ENCODE measurements at places on chromosomes 7 and 10.

GRCh38 chr10:86348321-86349210, 18.0 kb downstream of the GRID1 start:
- no peak for DNase-seq

DNA sequence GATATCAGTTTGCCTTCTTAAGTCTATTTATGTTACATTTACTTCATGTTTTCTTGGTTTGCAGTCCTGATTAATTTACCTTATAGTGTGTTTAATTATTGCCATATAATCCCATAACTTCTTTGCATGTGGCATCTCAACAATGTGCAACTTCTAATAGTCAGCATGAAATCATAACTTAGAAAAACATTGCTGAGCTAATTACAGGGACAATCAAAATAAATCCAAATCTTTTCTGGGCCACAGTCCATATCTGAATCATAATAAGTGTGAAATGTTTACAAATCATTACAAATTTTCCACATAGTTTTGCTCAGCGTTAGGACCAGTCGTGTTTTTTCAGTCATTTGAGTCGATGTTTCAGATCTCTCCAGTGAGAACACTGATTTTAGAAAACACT, 29.1 kb upstream of the CABCOCO1 start:
- DNase-seq: no peak

DNA sequence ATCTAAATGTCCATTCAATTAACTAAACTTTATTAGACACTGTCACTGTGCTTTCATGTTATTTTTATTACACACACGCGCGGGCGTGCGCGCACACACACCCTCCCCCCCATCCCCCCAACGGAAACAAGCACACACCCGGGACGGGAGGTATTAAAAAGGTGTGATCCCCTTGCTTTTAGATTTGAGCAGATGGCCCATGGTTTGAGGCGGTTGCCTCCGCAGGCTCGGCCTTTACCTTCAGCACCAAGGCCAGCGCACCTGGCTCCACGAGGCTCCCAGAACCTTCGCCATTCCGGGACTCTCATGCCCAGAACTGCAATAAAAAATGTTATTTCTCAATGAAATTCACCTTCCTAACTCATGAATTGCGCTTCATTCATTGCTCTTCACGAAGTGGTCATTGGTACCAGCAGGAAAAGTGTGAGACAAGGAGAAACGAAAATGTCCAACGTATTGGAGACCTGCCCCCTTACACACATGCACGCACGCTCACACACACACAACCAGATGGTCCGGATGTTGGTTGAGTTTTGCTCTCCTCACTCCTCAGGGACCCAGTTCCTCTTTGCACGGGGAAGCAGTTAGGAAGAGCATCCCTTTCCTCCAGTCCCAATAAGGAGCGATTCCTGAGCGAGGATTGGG, 20.8 kb upstream of the PTF1A start:
- no peak for DNase-seq

DNA sequence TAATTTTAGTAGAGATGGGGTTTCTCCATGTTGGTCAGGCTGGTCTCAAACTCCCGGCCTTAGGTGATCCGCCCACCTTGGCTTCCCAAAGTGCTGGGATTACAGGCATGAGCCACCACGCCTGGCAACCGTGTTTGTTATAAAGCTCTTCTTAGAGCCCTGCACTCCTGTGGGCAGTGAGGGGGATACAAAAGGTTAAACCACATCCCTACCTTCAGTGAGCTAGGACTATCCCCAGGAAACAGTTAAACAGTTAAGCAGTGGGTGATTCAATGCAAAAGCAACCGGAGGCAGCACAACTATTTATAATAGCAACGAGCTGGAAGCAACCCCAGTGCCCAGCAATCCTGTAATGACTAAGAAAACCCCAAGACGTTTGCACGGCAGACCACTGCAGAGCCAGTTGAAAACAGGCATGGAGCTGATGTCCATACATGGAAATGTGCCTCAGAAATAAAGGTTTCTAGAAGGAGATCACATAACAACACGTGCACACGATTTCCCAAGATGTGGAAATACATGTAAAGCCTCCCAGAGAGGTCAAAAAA, 107.2 kb upstream of the LYZL2 start:
- DNase-seq: no peak

DNA sequence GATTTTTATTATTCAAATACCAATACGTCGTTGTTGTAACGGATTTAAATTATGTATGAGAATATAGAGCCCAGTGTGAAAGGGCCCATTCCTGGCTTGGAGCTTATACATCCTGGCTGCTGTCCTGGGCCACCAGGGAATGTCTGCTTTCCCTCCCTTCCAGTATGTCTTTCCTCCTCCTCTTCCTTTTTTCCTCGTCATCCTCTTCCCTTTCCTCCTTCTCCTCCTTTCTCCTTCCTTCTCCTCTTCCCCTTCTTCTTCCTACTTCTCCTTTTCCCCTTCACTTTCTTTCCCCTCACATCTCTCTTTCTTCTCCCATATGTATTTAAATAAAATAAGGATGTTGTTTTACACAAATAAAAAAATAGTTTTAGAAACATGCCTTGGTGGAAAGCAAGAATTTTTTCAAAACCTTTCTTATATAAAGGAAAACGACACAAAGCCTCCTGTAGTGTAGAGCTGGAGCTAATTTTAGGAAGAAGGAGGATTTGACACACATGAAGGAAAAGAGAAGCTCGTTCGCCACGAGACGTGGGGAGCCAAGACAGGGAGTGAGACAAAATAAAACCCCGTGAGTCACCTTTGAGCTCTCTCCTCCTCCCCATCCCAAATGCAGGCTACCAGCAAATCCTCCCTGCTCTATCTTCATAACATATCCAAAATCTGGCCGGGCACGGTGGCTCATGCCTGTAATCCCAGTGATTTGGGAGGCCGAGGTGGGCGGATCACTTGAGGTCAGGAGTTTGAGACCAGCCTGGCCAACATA, 301.1 kb upstream of the LYZL1 start:
- no peak for DNase-seq

- no peak for DNase-seq
Observed at GRCh38 chr10:19775296-19775695, 40.9 kb upstream of the PLXDC2 start.

- peak; percentile 60 for DNase-seq
Observed at GRCh38 chr7:5452937-5453540, 29.4 kb upstream of the TNRC18 start.

DNA sequence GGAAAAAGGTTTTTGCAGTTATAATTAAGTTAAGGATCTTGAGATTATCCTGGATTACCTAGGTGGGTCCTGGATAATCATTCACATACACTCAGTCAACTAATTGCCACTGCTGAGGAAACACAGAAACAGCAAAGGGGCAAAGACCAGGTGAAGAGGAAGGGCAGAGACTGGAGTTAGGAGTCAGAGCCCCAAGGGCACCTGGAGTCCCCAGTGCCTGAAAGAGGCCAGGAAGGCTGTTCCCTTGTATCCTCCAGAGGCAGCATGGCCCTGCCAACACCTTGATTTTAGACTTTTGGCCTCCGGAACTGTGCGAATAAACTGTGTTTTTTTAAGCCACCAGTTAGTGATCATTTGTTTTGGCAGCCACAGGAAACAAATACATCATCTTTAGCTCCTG, 24.6 kb downstream of the PRR15 start:
- no peak for DNase-seq

GRCh38 chr7:34211018-34211417, 305.7 kb downstream of the BMPER start:
- no peak for DNase-seq

- no peak for DNase-seq
Observed at GRCh38 chr10:117138838-117139580, 939 bp upstream of the VAX1 start.

DNA sequence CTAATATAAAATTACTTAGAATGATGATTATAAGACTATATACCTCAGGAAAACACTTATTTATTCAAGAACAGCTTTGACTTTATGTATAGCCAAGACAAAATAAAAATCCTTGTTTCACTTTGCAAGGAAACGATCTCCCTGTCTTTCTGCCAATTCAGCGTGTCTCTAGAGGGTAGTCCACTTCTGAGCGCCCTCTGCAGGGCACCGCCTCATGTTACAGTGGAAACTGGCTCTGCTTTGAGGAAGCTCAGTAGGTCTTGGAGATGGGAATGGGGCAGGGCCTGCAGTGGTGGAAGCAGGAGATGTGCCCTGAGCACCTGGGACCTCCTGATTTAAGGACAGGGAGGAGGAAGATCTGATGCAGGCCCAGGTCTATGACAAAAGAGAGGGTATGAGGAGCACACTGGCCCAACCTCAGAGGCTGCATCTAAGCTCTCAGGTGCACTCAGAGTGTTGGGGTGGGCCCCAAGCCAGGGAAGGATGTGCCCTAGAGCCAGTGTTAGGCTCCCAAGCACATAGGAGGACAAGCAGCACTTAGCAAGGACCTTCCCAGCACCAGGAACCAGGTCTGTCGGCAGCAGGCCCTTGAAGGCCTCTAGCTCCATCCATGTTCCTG, 481.0 kb downstream of the TNS3 start:
- DNase-seq: peak; percentile 46

- no peak for DNase-seq
Observed at GRCh38 chr7:151237244-151238189, 5.2 kb downstream of the CHPF2 start.

GRCh38 chr7:5500777-5501350, 77.2 kb upstream of the TNRC18 start:
- no peak for DNase-seq

GRCh38 chr7:139898483-139898882, 69.4 kb downstream of the TBXAS1 start:
- no peak for DNase-seq

DNA sequence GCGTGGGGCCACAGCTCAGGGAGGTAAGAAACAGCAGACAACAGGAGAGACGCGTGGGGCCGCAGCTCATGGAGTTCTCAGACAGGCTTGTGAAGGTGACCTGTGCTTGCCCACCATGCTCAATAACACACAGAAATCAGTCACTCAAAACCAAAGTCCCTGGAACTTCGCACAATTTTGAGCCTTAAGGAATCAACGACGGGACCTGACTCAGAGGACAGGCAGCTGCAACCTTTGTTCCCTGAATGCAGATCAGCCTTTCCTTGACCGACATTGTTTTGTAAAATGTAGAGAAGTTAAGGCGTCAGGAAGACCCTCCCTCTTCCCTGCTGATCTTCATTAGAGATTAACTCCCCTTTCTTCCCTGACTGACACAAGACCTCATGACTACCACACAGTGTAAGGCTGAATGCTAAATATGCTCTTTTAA, 8.5 kb upstream of the KNDC1 start:
- DNase-seq: no peak

GRCh38 chr7:95472581-95473161, 13.1 kb upstream of the ASB4 start:
- DNase-seq: no peak

GRCh38 chr10:113027574-113028455, 77.8 kb downstream of the TCF7L2 start:
- DNase-seq: no peak

DNA sequence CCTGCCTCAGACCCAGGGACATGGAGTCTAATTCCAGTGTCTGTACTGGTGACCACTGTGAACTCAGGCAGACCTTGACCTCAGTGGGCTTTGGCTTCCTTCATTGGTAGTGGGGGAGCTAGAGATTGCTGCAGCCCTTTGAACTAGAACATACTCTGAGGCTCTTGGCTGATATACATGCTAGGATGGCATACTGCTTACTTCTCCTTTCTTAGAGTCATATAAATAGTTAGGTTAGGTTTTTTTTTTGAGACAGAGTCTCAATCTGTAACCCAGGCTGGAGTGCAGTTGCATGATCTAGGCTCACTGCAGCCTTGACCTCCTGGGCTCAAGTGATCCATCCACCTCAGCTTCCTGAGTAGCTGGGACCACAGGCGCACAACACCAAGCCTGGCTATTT, 49.7 kb downstream of the TMEM178B start:
- no peak for DNase-seq

GRCh38 chr10:91785830-91786229, 12.4 kb upstream of the TNKS2 start:
- no peak for DNase-seq
